ENCODE measurements at places on chromosomes 7 and 10.

GRCh38 chr10:11986593-11987216 lies 55.9 kb downstream of the UPF2 start:
- DNase-seq = peak; percentile 79

GRCh38 chr7:113561446-113561845 lies 357.4 kb downstream of the PPP1R3A start:
- no peak for DNase-seq

GRCh38 chr10:70317272-70317942 lies 33.6 kb upstream of the NPFFR1 start:
- no peak for DNase-seq

GRCh38 chr7:13880789-13881188 lies 108.7 kb downstream of the ETV1 start:
- no peak for DNase-seq

DNA sequence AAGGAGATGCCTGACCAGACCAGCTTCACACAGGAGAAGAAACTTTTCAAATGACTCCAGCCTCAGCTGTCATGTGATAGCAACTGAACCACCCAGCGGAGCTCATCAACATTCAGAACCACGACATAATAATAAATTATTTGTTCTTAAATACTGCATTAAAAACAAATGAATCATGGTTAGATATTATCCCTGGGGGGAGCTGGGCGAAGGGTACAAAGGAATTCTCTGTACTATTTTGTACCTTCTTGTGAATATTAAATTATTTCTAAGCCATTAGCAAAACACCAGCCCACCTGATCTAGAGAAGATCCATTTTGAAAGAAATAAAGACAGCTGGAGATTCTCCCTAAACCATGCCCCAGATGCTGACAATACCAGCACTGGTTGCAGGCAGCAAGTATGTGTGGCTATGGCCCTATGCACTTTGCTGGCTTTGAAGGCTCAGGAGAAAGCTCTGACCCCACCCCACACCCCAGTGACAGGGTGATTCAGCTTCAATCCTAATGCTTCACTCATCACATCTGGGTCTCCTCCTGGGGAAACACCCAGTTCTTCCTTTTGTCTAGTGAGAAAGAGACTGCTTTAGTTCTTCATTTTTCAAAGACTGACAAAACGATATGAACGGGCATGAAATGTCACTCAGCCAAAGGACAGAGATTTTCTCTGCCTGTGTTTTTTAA lies 45.5 kb upstream of the NKX2-3 start:
- DNase-seq = no peak

Measured in aorta (tissue), 5 donors.